Stimulated activated CD8-positive, alpha-beta memory T cell treated with anti-CD3 and anti-CD28 coated beads, Interleukin-7, amount 100 ng/mL, for 48 hours (primary cell): ENCODE measurements at places on chromosomes 1 and 21.

DNA sequence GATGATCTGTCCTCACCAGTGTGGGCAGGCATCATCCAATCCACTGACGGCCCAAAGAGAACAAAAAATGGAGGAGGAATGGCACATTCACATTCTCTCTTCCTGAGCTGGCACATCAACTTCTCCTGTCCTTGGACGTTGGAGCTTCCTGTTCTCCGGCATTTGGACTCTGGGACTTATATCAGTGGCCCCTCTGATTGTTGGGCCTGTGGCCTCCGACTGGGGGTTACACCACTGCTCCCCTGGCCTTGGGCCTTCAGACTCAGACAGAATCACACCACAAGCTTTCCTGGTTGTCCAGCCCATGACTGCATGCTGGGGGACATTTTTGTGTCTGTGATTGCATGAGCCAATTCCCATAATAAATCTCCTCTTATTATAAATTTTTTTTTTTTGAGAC is 20.1 kb downstream of the IFNLR1 start:
- no peak for DNase-seq

DNA sequence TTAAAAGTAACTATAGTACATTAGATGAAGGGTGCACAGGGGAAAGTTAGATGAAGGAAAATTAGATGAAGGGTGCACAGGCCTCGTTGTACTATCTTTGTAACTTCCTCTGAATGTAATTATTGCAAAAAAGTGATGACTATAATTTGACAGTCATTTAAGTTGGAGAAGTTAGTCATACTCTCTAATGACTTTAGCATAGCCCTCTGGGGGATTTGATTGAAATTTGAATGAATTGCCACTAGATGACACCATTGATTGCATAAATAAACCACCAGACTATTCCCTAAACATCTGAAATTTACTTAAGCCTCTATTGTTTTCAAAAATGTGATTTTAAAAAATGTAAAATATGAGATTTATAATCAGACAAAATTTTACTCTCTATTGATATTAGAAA is 102.6 kb downstream of the TPR start:
- DNase-seq: no peak

DNA sequence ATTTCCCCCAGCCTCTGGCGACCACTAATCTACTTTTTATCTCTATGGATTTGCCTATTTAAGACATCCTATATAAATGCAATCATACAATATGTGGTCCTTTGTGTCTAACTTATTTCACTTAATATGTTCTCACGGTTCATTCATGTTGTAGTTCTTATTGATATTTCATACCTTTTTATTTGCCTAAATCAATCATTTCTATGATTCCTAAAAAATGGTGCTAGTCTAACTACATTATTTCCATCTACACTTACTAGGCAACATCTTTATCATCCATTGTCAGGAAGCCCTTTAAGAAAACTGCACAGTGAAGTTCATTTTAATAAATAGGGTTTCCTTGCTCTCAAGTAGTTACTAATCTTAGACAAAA is 380 bp upstream of the FBXO28 start:
- no peak for DNase-seq

DNA sequence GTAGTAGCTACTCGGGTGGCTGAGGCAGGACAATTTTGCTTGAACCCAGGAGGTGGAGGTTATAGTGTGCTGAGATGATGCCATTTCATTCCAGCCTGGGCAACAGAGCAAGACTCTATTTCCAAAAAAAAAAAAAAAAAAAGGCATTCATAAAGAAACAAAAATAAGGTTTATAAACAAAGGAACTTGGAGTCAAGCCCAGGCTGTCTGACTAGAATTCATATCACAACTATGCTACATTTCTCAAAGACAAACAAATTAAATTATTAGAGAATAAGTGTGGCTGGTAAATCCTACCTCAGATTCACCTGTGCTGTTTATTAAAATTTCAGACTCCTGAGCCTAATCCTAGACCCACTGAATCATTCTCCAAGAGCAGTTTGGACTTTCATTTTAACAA is 4.2 kb downstream of the GCLM start:
- DNase-seq: no peak

DNA sequence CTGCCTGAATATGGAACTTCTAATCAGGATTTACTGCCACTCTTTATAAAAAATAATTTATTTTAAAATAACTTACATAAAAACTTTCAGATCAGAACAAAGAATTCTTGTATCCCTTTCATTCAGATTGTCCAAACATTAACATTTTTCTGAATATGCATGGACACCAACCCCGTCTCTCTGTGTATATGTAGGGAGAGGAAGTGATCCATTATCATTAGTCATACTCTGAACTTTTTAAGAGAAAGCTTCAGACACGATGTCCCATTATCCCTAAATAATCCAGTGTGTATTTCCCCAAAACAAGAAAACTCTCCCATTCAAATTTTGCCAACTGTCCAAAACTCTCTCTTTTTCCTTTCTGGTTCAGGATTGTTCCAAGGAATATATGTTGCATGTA is 122.3 kb upstream of the CXADR start:
- DNase-seq: no peak
